ENCODE measurements at places on chromosomes 4 and X. TPM values are rescaled to one million over a fixed set of nuclear protein-coding genes. Genes with fewer than 3 reads are reported as not detected.

DNA sequence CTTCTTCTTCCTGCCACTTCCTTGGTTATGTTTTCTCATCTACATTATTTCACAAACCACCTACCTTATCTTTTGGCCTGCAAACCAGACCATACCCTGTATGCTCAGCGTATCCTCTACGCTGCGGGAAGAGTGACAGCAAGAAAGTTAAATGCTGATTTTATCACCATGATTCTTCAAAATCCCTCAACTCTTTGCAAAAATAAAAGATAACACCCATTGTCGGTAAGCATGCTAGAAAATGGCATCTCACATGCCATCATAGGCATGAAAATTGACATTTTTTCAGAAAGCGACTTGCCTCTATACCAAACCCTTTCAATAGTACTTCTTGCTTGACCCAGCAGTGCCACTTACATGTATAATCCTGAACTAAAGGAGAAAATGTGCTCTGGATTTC lies 102.0 kb downstream of the HPGD start:
- no peak for DNase-seq

The TLR1 gene
- 1.4 TPM for total RNA-seq

- DNase-seq, result no peak
Measured at GRCh38 chr4:152485726-152486276, 50.1 kb downstream of the FBXW7 start.

DNA sequence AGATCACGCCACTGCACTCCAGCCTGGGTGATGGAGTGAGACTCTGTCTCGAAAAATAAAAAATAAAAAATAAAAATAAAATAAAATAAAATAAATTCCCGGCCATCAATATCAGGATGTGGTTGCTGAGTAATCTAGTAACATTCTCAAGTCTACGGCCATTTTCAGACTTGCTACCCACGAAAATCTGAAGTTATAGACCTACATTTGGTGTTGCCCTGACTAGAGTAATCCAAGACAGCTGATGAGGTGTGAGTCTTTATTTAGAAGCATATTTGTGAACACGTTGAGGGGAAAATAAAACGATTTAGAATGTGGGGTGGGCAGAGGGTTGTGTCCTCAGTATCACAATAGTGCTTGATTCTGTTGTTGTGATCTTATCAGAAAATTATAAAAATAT lies 130.2 kb upstream of the MID1 start:
- DNase-seq, result no peak

DNA sequence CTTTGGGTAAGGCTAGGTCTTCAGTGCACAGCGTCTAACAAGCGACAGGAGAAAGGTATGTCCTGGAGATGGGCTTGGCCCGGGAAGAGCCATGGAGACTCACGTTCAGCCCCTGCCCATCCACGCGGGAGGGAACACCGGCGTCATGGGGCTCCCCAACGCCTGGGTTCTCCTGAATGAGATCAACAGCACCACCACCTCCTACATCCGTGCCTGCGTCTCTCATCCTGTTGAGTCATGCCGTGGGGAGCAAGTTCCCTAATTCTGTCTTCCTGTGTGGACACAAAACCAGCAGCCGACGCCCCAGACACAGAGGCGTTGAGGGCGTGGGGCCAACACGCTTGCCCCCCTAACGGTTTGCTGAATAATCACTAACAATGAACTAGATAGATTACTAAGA lies 20.1 kb upstream of the IL3RA start:
- no peak for DNase-seq

DNA sequence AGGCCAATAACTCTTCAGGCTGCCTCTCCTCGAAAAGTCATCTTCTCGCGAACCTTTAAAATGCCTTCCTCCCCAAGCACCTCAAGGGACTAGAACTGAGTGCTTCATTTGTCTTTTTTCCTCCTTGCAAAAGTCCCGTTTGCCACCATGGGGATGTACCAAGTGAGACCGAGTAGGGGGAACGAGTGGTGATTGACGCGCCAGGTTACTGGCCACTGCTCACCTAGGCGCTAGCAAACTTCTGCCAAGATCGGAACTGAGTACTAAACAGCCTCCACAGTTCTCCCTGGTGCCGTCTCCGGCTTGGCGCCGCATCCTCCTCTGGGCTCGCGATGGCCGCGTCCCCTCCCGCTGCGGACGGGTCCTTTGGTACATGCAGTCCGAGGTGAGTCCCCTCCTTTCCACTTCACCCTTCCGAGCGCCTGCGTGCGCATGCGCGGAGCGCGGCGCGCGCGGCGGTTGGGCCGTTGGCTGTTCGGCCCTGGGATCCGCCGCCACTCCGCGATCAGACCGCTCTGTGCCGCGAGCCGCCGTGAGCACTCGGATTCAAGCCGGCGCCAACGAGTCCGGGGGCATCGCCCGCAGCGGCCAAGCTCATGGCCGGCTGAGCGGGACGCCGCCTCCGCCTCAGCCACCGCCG lies at the start of gene CDK16:
Gene CDK16 (plus strand): TSS at position 402 of the 640 bp plus-strand sequence. CDS start 4,877 bp downstream, outside the sequence.
- DNase-seq, result peak; percentile 45

The DUSP21 gene
- not detected for total RNA-seq

The CXCL1 gene
- 2.5 TPM for total RNA-seq

The PABPC5 gene
- not detected for total RNA-seq

- DNase-seq, result no peak
Measured at GRCh38 chr4:176838601-176839433, 46.1 kb upstream of the VEGFC start.

- no peak for DNase-seq
Measured at GRCh38 chrX:101009090-101009489, 39.6 kb downstream of the ARL13A start.

The TSPAN5 gene
- total RNA-seq, result 56.8 TPM

- no peak for DNase-seq
Measured at GRCh38 chr4:16790508-16790907, 107.9 kb downstream of the LDB2 start.

GRCh38 chr4:134276476-134276875 lies 74.9 kb upstream of the PABPC4L start:
- no peak for DNase-seq

The PRR27 gene
- total RNA-seq, result not detected

DNA sequence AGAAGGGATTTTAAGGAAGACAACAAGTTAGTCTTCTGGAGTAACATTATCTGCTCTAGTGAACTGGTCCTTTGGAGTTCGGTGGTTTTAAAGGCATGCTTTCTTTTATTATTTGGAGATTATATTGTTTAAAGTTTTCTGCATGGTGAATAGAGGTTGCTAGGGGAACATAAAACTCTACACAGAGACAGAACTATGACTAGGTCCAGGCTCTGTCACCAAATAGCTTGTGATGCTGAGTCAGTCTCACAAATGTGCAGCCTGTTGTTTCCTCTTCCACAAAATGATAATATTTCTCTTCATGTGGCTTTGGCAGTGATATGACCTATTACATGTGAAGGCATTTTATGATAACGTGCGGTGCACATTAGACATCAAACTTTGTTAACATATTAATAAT lies 132.6 kb downstream of the PACRGL start:
- no peak for DNase-seq

- DNase-seq, result no peak
Measured at GRCh38 chrX:24153178-24153795, 3.8 kb downstream of the ZFX start.

GRCh38 chr4:121307445-121308327 lies 73.1 kb downstream of the QRFPR start:
- DNase-seq, result peak; percentile 63

GRCh38 chrX:1336331-1336943 lies at the start of gene IL3RA:
IL3RA (plus strand) TSS chrX:1336785; CDS start chrX:1341766, 4,981 bp downstream.
- no peak for DNase-seq

The ARSJ gene
- total RNA-seq, result 2.3 TPM

The CT45A5 gene
- total RNA-seq, result not detected

DNA sequence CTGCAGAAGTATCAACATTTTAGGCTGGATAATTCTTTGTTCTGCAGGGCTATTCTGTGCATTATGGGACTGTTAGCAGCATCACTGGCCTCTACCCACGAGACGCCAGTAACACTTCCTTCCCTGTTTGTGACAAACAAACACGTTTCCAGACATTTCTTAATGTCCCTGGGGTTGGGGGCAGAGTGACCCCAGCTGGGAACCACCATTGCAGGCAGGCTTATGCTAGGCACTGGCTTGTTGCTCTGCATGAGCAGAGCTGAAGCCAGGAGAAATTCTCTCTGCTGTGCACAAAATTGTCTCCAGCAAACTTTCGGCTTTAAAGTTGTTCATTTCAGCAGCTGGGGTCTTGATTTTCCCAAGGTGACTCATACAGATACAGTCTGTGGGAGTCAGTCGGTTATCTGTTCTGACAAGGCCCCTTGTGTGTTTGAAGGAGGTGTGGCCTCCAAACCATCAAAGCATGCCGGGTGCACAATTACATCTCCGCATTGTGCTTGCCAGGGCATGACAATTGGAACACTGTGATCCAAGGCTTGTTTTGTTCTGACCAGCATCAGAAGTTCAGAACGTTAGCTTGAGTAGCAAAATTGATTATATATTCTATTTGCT lies 156.4 kb upstream of the BOD1L1 start:
- no peak for DNase-seq

Data from HCT116 (cell line).